ENCODE measurements at places on chromosomes 4 and X. TPM values are rescaled to one million over a fixed set of nuclear protein-coding genes. Genes with fewer than 3 reads are reported as not detected.

Gene RAB9B
- total RNA-seq: 0.89 TPM

Gene FAAH2
- total RNA-seq: 0.11 TPM

Gene GRIA3
- 36.0 TPM for total RNA-seq

Gene CXorf65
- not detected for total RNA-seq

Gene SLC34A2
- total RNA-seq: not detected

Gene NWD2
- not detected for total RNA-seq

Gene SHROOM2
- 0.22 TPM for total RNA-seq

Gene CT83
- total RNA-seq: not detected

Gene HELT
- total RNA-seq: not detected

Gene NAA11
- not detected for total RNA-seq

Gene BTK
- total RNA-seq: not detected

Gene MAGEA8
- total RNA-seq: not detected

Gene SLC38A5
- 34.5 TPM for total RNA-seq

Gene DMRTC1
- not detected for total RNA-seq

Gene EXOC1L
- not detected for total RNA-seq

Gene TMSB15A
- total RNA-seq: 1.4 TPM

Gene EDNRA
- 0.86 TPM for total RNA-seq

Gene APLN
- total RNA-seq: 1.1 TPM

Gene SMIM10
- 3.8 TPM for total RNA-seq

Gene SAT1
- 168 TPM for total RNA-seq

Gene PPP2R2C
- total RNA-seq: not detected

Gene NEXMIF
- not detected for total RNA-seq

Gene NKRF
- 3.8 TPM for total RNA-seq

Gene PIGA
- 8.9 TPM for total RNA-seq

Gene SULT1E1
- not detected for total RNA-seq

Gene ANXA10
- not detected for total RNA-seq

Gene DUX4
- not detected for total RNA-seq

Gene PNMA6F
- total RNA-seq: not detected

Gene SPANXB1
- total RNA-seq: not detected

Gene HSPA4L
- 1.3 TPM for total RNA-seq

Gene SHOX
- total RNA-seq: not detected

Gene DSPP
- not detected for total RNA-seq

Data from GM23248 (cell line).